SHP77 treated with DMSO at 0.1 percent for 48 hours (cell line): ENCODE measurements at places on chromosomes 2 and 18.

DNA sequence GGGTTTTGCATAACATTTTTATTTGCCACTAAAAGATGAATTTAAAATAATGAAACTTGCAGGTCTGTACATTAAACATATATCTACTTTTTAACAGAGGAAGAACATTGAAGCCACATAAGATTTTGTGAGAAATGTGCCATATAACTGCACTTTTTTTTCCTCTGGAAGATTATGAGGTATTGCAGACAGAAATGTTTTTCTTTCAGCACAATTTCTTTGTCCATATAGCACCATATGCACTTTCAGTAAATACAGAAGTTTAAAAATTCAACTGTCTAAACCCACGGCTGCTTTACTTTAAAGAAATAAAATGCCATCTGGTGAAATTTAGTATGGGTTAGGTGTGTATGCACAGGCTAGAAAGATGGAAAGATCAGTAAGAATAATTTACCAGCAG, 470 bp upstream of the FAP start:
- DNase-seq: no peak

GRCh38 chr2:23219666-23220065, 165.3 kb upstream of the KLHL29 start:
- no peak for DNase-seq

DNA sequence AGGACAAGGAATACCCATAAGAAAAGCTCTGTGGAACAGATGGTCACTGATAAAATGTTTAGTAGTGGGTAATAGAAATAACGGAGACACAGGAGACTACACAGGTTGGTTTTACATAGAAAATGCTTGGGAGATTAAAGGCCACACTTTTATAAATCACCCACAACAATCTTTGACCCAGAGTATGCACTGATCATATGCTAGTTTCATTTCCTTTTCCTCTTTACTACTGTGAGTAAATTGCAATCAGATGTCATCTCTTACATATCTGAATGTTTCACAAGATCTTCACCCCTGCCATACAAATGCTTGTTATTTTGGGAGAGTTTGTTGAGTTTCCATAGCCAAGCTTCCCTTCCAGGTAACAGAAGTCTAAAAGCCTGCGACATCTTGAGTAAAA, 978.4 kb upstream of the KLHL29 start:
- DNase-seq: no peak

DNA sequence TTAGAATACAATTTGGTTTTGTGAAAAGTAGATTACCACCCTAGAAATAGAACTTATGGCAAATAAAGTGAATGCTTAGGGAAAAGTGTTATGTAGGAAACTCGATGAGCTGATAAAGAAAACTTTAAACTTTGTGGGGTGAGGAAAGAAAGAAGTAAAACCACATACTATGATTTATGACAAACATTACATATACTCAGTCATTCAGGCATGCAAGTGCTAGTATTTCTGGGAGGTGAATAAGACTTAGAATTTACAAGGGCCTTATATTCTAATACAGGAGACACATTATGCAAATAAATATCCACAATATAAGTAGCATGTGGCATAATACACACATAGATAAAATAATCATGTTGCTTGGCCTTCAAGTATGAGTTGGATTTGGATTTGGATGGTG, 618.1 kb downstream of the XIRP2 start:
- DNase-seq: no peak

- DNase-seq: no peak
Observed at GRCh38 chr2:240972636-240973521, 25.5 kb upstream of the SNED1 start.

GRCh38 chr2:101267671-101268656, 15.3 kb downstream of the CNOT11 start:
- DNase-seq: no peak

GRCh38 chr2:64260817-64261216, 116.6 kb upstream of the PELI1 start:
- no peak for DNase-seq

- DNase-seq: no peak
Observed at GRCh38 chr2:29370581-29371125, 255.4 kb downstream of the CLIP4 start.

GRCh38 chr18:41674506-41674905, 280.5 kb upstream of the PIK3C3 start:
- no peak for DNase-seq

- DNase-seq: no peak
Observed at GRCh38 chr2:39144416-39144815, 23.6 kb upstream of the SOS1 start.

GRCh38 chr2:193240752-193241151, 1046.0 kb upstream of the TMEFF2 start:
- DNase-seq: no peak

- no peak for DNase-seq
Observed at GRCh38 chr2:222976521-222977061, 75.4 kb upstream of the KCNE4 start.

DNA sequence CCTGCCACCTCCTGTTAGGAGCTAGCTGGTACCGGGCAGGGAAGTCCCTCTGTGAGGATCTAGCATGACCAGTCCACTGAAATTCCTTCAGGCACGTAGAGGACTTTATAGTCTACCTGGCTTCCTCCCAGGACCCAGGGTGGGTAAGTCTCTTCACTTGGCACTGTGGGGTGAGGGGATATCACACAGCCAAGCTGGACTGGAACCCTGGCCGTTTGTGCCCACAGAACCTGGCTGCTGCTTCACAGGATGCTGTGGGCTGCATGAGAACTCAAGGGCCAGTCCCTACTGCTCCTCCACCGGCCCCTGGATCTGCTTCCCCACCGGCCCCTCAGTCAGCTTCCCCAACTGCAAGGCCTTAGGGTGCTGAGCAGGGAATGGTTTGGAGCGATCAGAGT, 35.8 kb downstream of the HS1BP3 start:
- no peak for DNase-seq

DNA sequence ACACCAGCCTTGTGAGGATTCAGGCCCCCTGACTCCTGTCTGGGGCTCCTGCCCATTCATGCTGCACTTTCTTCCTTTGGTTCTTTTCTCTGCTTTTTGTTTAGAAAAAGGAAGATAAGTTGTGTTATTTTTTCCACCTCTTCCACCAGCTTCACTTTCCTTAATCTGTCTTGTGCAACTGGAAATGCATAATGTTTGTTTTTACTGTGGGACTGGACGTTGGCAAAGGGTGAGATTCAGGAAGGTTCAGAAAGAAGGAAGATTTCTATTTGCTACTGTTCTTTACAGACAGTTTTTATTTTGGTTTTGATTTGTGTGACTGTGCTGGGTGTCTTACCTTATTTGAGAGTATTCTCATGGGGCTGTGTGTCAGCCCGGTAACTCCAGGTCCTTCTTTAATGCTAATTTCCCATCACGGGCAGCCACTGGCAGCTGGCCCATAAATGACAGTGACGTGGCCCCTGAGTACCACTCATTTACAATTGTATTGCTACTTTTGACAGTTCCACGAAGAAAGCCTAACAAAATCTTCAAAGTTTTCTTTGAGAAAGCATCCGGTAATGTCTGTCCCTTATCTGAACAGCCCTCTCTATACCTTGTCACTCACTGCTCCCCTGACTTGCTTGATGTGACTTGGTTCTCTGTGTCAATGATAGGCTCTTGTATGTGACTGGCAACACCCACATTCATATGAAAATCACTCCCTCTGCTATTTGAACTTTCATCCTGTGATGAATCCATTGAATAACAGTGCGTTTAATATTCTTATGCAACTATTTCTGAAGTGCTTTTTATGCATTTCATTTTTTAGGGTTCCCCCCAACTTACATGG, 32.7 kb downstream of the RHBDD1 start:
- DNase-seq: no peak

DNA sequence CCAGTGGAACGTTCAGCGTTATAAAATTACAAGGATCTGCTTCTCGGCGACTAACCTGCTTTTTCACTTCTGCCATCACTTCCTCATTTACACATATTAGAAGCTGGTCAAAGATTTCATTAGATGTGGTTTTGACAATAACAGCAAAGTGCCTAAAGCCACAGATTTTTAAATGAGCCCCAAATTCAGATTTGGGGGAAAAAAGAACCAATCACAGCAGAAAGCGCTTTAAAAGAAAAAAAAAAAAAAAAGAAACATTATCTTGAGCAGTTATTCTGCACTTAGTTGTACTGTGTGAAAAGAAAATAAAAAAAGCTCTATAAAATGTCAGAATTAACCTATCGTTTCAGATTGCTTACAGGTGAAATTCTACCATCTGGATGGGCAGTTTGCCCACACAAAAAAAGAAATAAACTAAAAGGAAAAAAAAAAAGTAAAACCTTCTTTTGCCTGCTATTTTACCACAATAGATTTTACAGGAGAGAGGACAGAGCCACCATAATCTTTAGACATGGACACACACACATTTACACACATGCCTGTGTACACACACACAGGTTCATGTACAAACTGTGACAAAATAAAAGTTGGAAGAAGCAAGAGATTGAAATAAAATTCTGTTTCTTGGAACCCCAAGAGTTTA, 167.2 kb downstream of the TCF4 start:
- DNase-seq: no peak

DNA sequence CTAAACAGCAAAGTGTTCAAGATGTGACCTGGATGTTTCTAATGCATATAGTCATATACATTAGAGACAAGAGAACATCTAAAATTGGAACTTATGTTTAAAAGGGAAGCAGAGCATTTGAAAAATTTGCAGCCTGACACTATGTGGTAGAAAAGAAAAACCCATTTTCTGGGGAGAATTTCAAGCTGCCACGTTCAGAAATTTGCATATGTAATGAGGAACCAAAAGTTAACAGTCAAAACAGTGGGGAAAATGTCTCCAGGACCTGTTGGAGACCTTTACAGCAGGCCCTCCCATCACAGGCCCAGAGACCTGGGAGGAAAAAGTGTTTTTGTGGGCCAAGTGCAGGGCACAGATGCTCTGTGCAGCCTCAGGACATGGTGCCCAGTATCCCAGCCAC, 8.2 kb upstream of the TMEM18 start:
- DNase-seq: no peak

- DNase-seq: no peak
Observed at GRCh38 chr2:171225302-171225980, 64.7 kb upstream of the TLK1 start.

GRCh38 chr18:10057894-10058791, 144.3 kb downstream of the VAPA start:
- no peak for DNase-seq

- no peak for DNase-seq
Observed at GRCh38 chr2:147547440-147547839, 297.4 kb upstream of the ACVR2A start.

GRCh38 chr2:240818293-240819125, 1.5 kb downstream of the KIF1A start:
- no peak for DNase-seq

- DNase-seq: no peak
Observed at GRCh38 chr18:78183815-78184214, 795.8 kb upstream of the SALL3 start.

GRCh38 chr18:3649633-3650426, 199.9 kb downstream of the TGIF1 start:
- no peak for DNase-seq

- no peak for DNase-seq
Observed at GRCh38 chr2:238247841-238248453, 8.1 kb upstream of the HES6 start.

GRCh38 chr2:131010566-131010965, 82.7 kb downstream of the FAM168B start:
- no peak for DNase-seq

DNA sequence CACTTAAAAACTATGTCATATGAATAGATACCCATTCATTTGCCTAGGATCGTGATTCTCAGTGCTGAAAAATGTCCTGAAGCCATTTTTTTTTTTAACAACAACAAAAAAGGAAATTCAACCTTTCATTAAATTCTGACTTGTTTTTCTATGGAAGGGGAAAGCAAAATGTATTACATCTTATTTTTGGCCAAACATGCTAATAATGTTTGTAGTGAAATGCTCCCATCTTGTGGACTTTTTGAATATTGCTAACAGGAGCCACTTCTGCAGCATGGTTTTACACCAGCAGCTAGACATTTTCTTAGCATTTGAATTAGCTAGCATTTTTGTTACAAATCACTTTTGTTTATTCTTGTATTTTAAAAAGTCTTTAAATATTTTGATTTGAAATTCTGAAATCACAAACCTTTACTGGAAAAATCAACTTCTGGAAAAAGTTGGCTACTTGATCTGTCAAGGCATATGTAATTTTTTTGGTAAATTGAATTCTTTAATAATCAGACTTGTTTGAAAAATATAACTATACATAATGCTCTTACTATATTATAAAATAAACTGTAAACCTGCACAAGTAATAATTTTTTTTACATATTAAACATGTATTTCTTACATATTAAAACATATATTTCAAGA, 75.8 kb downstream of the KIDINS220 start:
- DNase-seq: peak; percentile 34

DNA sequence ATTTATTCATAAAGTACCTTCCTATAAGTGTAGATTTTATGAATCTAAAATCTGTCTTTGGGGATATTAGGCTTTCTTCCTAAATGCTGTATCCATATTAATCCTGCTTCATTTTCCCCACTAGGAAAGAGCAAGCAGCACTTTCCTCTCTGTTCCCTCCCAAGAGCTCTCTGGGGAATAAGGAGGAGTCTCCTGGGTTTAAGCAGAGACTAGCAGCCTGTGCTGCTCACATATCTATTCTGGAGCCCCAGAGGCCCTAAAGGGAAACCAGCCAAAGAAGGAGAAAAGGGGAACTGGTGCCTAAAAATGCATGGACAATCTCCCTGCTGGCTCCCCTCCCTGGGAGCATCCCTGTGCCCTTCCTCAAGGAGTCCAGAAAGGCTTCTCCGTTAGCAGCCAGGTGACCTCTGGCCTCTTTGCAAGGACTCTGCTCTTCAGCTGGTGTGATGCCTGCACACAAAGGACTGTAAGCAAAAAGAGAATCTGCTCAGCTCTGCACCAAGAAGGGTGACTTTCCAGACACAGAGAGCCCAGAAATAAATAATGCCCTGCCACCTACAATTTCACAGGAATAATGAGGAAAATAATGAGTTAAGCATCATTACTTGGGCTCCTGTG, 270.6 kb downstream of the SS18 start:
- DNase-seq: no peak

GRCh38 chr18:49052891-49053644, 102.3 kb upstream of the SMAD7 start:
- DNase-seq: no peak

- DNase-seq: no peak
Observed at GRCh38 chr2:65386989-65387388, 45.4 kb downstream of the SPRED2 start.

GRCh38 chr2:213806125-213806726, 522.0 kb downstream of the SPAG16 start:
- DNase-seq: no peak

- no peak for DNase-seq
Observed at GRCh38 chr2:163493359-163494298, 242.2 kb downstream of the FIGN start.

GRCh38 chr2:213152065-213152794, 818 bp upstream of the IKZF2 start:
- DNase-seq: peak; percentile 28
